ENCODE measurements at places on chromosomes 6 and 20.

GRCh38 chr6:17258749-17259148, 22.4 kb upstream of the RBM24 start:
- no peak for DNase-seq

GRCh38 chr6:158903801-158904200, 84.6 kb upstream of the EZR start:
- no peak for DNase-seq

DNA sequence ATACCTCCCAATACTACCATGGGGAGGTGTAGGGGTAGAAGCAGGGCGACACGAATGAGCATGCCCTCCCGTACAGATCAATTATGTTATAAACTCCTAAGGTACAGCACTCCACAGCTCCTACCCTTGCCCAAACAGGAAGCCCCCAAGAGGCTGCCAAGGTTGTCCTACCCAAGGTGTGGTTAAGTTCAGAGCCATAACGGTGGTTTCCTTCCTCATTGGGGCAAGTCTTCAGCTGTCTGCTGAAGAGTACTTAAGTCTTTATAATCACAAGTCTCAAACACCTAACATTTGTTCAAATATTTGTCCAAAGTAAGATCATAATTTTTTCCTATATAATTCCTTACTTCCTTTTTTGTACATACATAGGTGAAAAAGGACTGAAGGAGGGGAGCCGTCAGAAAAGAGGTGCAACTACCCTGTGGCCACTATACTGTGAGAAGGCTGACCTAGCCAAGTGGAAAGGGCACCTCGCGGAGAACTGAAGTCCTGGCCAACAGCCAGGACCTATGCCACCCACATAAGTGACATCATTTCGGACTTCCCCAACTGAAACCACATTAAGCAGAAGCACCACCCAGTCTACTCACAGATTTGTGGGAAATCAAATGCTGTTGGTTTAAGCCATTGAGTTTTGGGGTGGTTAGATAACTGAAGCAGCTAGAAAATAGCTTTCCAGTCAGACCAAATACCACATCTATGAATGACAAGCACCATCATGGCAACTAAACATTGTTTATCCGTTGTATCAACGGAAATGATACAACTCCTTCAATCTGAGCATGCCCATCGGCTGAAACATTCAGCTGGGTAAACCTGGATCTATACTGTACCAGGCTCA, 2.9 kb upstream of the RAB22A start:
- peak; percentile 46 for DNase-seq

GRCh38 chr6:111256646-111257045, 169.3 kb downstream of the SLC16A10 start:
- no peak for DNase-seq

GRCh38 chr6:5335020-5335419, 73.7 kb downstream of the FARS2 start:
- DNase-seq, result peak; percentile 32

DNA sequence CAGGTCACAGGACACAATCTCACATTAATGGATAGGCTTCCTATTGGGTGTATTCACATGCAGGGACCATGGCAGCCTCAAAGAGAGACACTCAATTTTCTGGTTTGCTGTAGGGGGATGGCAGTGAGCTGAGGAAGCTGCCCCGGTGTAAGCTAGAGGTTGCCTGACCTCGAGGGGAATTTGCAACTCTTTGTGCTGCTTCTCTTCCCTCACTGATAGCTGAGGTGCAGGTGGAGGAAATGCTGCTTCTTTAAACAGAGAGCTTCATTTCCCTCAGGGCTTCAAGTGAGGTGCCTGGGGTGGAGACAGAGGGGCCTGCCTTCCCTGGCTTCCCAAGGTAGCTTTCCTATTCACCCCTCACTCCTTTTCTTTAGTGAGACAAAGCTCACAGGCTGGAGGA, 151.9 kb downstream of the CD83 start:
- DNase-seq, result no peak

GRCh38 chr6:39432330-39433025, 110.0 kb upstream of the KCNK16 start:
- no peak for DNase-seq

Measured in GM13976 (cell line).